ENCODE measurements at places on chromosomes 16 and 17.

- DNase-seq = no peak
Observed at GRCh38 chr17:71363661-71364060, 757.2 kb upstream of the SOX9 start.

GRCh38 chr16:67311607-67312488 lies 14.7 kb downstream of the KCTD19 start:
- no peak for DNase-seq

GRCh38 chr16:86740906-86741799 lies 162.8 kb downstream of the FOXL1 start:
- no peak for DNase-seq

DNA sequence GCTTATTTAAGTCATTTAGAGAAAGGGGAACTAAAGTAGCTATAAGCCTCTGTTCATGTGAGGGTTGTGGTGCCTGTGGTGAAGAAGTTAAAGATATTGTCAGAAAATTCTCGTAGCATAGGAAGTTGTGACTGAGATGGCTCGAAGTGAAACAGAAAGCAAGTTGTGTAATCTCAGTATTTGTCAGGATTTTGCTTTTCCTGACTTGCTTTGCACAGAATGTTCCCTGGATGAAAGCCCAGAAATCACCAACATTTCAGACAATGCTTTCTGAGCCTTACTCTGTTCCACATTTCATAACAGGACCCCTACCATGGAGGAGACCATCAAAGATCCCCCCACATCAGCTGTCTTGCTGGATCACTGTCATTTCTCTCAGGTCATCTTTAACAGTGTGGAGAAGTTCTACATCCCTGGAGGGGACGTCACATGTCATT lies 10.6 kb downstream of the CALCOCO2 start:
- DNase-seq = no peak

- DNase-seq = no peak
Observed at GRCh38 chr16:82013139-82013538, 1.9 kb upstream of the SDR42E1 start.

GRCh38 chr17:3609689-3610088 lies 478 bp upstream of the TRPV1 start:
- no peak for DNase-seq

DNA sequence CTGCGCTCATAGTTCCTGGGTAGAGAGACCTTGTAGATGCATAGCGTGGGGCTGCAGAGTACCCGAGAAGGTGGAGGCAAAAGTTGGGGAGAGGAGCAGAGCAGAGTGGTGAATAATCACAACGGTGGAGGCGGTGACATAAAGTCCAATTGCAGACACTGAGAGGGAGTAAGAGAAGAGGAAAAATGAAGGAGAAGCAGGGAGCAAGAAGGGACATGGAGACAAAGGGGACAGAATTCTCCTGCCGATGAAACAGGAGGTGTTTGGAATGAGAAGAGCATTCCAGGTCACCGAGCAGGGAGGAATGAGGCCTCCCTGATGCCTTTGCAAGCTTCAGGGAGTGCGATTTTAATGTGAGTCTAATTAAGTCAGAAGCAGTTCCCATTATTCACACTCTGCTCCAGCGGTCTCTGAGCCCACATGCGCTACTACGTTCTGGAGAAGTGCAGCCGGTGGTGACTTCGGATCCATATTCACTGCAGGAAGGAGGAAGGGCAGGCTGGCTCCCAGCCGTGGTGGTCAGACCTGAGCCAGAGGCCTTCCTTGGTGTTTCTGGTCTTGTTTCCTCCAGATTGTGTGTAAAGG lies 108.0 kb upstream of the DNAH9 start:
- DNase-seq = no peak

DNA sequence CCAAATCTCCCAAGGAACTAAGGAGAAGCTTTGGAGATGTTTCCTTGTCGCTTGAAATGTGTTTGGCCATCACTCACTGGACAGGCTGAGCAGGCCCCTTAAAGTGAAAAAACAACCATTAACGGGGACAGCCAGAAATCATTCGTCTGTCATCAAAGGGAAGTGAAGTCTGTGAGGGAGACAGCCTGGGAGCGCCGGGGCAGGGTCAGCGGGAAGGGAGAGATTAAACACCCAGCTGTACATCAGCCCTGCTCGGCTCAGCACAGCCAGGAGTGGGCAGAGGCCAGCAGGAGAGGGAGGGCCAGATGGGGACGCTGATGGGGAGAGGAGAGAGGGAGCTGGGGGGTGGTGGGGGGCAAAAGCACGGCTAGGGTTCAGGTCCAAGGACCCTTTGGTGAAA lies 105.1 kb downstream of the SDK2 start:
- no peak for DNase-seq

GRCh38 chr17:81910840-81911276 lies 341 bp downstream of the PCYT2 start:
- DNase-seq = no peak

- DNase-seq = no peak
Observed at GRCh38 chr16:84672276-84673202, 24.2 kb downstream of the KLHL36 start.

DNA sequence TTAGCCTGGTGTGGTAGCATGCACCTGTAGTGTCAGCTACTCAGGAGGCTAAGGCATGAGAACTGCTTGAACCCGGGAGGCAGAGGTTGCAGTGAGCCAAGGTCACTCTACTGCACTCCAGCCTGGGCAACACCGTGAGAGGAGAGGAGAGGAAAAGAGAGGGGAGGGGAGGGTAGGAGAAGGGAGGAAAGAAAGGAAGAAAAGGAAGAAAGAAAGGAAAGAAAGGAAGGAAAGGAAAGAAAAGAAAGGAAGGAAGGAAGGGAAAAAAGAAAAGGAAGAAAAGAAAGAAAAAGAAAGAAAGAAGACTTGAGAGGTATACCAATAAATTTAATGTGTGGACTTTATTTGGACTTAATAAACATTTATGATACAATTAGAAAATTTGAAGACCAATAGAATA lies 66.8 kb upstream of the FA2H start:
- no peak for DNase-seq

- DNase-seq = no peak
Observed at GRCh38 chr17:68458260-68459036, 1.2 kb upstream of the WIPI1 start.
